Activated CD4-positive, alpha-beta T cell treated with anti-CD3 and anti-CD28 coated beads for 36 hours (primary cell): ENCODE measurements at places on chromosomes 4 and X. TPM values are rescaled to one million over a fixed set of nuclear protein-coding genes. Genes with fewer than 3 reads are reported as not detected.

GRCh38 chr4:98639523-98639922, 18.9 kb downstream of the TSPAN5 start:
- H3K27me3 ChIP-seq = no peaks in the 10 kb centered on the region
- peaks cover 49% of the 10 kb centered on the region for H3K4me1 ChIP-seq
- H3K4me3 ChIP-seq = peak overlapping the region; percentile 40
- no peak for DNase-seq
- peak overlapping the region; percentile 79 for H3K27ac ChIP-seq
- peaks cover 2% of the 10 kb centered on the region for H3K36me3 ChIP-seq

The OTC gene
- total RNA-seq = not detected

GRCh38 chrX:152639426-152639825, 1.7 kb downstream of the GABRQ start:
- no peak for DNase-seq
- H3K27me3 ChIP-seq = peaks cover 25% of the 10 kb centered on the region
- H3K4me1 ChIP-seq = peaks cover 2% of the 10 kb centered on the region
- no peak overlapping the region for H3K27ac ChIP-seq
- H3K4me3 ChIP-seq = no peak overlapping the region

GRCh38 chrX:13000301-13000811, 25.4 kb downstream of the TMSB4X start:
- peak; percentile 61 for DNase-seq
- H3K36me3 ChIP-seq = no peaks in the 10 kb centered on the region
- H3K4me1 ChIP-seq = peaks cover 70% of the 10 kb centered on the region

DNA sequence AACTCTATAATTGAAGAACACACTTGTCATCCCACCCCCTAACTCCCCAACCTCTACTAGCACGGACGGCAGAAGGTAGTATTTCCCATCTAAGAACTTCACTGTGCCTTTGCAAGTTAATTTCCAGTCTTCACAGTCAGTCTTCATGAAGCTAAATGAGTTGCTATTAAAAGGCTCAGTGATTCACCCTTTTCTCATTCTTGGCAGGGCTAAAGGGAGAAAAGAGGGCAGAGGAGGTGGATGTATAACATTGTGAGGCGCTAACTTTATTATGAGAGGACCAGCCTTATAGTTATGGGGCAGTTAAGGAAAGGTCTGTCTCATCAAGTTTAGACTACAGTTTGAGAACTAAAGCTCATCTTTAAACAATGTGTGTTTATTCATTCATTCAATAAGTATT, 161.0 kb upstream of the S100G start:
- peaks cover 19% of the 10 kb centered on the region for H3K4me1 ChIP-seq
- peaks cover 2% of the 10 kb centered on the region for H3K27me3 ChIP-seq
- no peak overlapping the region for H3K27ac ChIP-seq
- DNase-seq = no peak
- no peak overlapping the region for H3K4me3 ChIP-seq
- no peaks in the 10 kb centered on the region for H3K36me3 ChIP-seq

- no peak overlapping the region for H3K27ac ChIP-seq
- no peak overlapping the region for H3K4me3 ChIP-seq
- H3K36me3 ChIP-seq = no peaks in the 10 kb centered on the region
- DNase-seq = no peak
Measured at GRCh38 chr4:104524026-104524425, 29.3 kb upstream of the CXXC4 start.

- H3K4me1 ChIP-seq = no peaks in the 10 kb centered on the region
- no peak overlapping the region for H3K4me3 ChIP-seq
- DNase-seq = no peak
- H3K27me3 ChIP-seq = no peaks in the 10 kb centered on the region
- H3K36me3 ChIP-seq = no peaks in the 10 kb centered on the region
Measured at GRCh38 chrX:144715337-144715736, 532.0 kb upstream of the SPANXN1 start.

DNA sequence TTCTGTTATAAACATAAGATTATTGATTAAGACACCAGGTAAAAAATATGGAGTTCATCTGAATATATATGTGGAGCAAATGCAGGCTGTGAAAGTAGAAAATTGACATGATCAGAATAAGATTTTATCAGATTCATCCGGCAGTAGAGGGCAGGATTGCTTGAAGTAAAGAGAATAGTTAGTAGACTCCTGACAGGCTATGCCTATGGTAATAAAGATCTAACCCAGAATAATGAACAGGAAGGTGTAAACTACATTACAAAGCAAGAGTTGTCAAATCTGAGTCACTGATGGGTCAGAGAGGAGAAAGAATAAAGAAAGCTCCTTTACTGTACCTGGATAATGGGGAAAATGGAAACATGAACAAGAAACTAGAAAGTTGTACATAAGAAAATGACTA, 20.8 kb upstream of the TMEM184C start:
- no peak overlapping the region for H3K27ac ChIP-seq
- no peak for DNase-seq
- no peaks in the 10 kb centered on the region for H3K27me3 ChIP-seq
- H3K4me1 ChIP-seq = no peaks in the 10 kb centered on the region
- H3K4me3 ChIP-seq = no peak overlapping the region

- H3K4me1 ChIP-seq = peaks cover under 1% of the 10 kb centered on the region
- peaks cover 12% of the 10 kb centered on the region for H3K36me3 ChIP-seq
- no peak for DNase-seq
- no peak overlapping the region for H3K4me3 ChIP-seq
- no peak overlapping the region for H3K27ac ChIP-seq
- no peaks in the 10 kb centered on the region for H3K27me3 ChIP-seq
Measured at GRCh38 chrX:63525491-63525890, 174.4 kb upstream of the SPIN4 start.

GRCh38 chrX:65874765-65875164, 165.1 kb downstream of the VSIG4 start:
- H3K36me3 ChIP-seq = no peaks in the 10 kb centered on the region
- no peak overlapping the region for H3K4me3 ChIP-seq
- H3K27ac ChIP-seq = no peak overlapping the region
- H3K4me1 ChIP-seq = peaks cover 8% of the 10 kb centered on the region

DNA sequence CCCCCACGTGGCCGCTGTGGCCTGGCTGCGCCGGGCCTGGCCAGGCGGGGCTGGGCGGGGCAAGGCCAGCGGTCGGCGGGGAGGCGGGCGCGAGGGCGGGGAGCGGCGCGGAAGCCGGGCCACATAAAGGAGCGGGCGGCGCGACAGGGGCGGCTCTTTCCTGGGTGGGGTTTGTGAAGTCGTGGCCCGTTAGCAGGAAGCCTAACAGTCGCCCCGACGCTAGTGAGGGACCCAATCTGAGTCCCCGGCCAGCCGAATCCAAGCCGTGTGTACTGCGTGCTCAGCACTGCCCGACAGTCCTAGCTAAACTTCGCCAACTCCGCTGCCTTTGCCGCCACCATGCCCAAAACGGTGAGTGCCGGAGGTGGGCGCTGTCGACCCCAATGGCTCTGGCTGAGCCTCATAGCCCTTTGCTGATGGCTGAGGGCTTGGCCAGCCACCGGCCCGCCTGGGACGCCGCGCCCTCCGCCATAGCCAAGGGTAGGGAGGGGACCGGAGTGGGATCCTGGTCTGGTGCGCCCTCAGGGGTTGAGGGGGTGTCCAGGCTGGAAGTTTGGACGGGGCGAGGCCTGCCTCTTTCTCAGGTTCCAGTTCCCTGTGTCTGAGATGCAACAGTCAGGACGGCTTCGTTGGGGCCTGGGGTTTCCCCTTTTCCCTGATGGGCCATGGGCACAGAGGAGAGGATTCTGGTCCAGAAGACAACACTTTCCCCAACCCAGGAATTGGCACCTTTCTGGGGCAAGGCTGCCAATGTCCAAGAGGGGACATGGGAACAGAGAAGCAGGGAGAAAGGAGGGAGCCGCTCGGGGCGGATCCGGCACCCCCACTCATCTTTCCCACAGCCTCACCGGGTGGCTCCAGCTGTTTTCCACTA, at the start of gene MSN:
TSS of gene MSN (plus strand) at position 152 of the 874 bp plus-strand sequence. CDS start at position 340, 188 bp downstream.
- H3K27ac ChIP-seq = peak within 1 kb of the TSS; percentile 96
- peaks cover 28% of the 10 kb centered on the region for H3K4me1 ChIP-seq
- DNase-seq = peak; percentile 87
- H3K36me3 ChIP-seq = peaks cover 43% of the 10 kb centered on the region

GRCh38 chrX:111886678-111887077, 10.7 kb downstream of the TRPC5OS start:
- DNase-seq = no peak
- H3K36me3 ChIP-seq = no peaks in the 10 kb centered on the region
- H3K27ac ChIP-seq = no peak overlapping the region
- no peaks in the 10 kb centered on the region for H3K4me1 ChIP-seq
- H3K27me3 ChIP-seq = no peaks in the 10 kb centered on the region

DNA sequence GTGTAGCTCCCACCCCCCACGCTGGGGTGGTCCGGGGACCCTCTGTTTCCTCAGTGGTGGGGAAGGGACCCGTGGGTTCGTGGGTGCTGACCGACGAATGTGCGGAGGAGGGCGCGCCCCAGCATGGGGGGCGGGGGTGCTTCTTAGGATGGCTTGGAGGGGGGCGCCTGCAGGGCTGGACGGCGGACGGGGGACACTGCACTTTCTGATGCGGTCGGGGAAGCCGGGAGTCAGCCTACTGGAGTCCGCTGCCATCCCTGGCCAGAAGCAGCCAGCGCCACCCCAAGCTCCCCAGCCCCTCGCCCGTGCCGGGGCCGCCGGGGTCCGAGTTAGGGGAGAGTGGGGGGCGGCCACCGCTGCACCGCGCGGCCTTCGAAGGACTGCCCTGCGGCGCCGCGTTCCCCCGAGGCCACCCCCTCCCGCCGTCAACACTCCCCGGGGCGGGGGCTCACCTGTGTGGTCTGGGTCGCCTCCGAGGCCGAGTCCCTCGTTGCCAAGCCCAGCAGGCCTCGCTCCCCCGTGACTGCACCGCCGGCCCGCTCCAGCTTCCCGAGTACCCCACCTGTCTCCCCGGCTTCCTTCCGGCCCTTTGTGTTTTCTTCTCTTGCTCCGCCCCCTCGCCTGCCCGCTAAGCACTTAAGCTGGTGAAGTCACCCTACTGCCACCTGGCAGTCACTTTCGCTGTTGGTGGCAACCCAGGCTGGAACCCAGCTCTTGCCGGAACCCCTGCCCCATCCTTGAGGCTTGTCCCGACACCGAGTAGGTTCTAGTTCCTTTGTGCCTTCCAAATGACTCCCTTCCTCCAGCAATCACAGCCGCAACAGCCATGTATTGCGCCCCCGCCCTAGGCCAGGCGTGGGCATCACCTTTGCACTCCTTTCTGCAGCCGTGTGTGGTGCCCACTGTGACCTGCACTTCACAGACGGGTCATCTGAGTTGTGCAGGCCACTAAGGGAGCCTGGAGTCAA, at the start of gene OCIAD2:
TSS of gene OCIAD2 (minus strand) at position 569 of the 968 bp plus-strand sequence. CDS start 2,225 bp downstream, outside the sequence.
- H3K36me3 ChIP-seq = peaks cover 20% of the 10 kb centered on the region
- H3K27me3 ChIP-seq = no peaks in the 10 kb centered on the region
- DNase-seq = peak; percentile 90
- H3K4me1 ChIP-seq = peaks cover 48% of the 10 kb centered on the region
- H3K4me3 ChIP-seq = peak within 1 kb of the TSS; percentile 85

The TMEM33 gene
- total RNA-seq = 43.8 TPM

- H3K4me1 ChIP-seq = peaks cover 21% of the 10 kb centered on the region
- DNase-seq = no peak
- no peaks in the 10 kb centered on the region for H3K36me3 ChIP-seq
- no peaks in the 10 kb centered on the region for H3K27me3 ChIP-seq
- H3K4me3 ChIP-seq = peak overlapping the region; percentile 26
Measured at GRCh38 chrX:125293850-125294780, 25.6 kb upstream of the TEX13C start.

- no peaks in the 10 kb centered on the region for H3K4me1 ChIP-seq
- DNase-seq = no peak
- H3K4me3 ChIP-seq = no peak overlapping the region
- H3K36me3 ChIP-seq = no peaks in the 10 kb centered on the region
- H3K27ac ChIP-seq = no peak overlapping the region
Measured at GRCh38 chr4:102168580-102168979, 176.7 kb downstream of the SLC39A8 start.

DNA sequence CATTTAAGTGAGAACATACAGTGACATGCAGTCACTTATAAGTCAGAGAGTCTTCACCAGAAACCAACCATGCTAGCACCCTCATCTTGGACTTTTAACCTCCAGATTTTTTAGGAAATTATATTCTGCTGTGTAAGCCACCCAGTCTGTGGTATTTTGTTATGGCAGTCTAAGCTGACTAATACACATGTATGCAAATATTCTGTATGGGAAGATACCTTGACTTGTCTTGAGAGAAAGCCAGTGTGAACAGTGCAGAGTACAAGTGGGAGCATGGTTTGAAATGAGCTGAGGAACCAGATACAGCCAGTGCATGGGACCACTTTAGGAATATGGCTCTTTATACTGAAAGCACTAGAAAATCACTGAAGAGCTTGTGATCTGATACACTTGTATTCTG, 110.4 kb upstream of the MAP9 start:
- no peaks in the 10 kb centered on the region for H3K4me1 ChIP-seq
- DNase-seq = no peak
- H3K27me3 ChIP-seq = peaks cover 3% of the 10 kb centered on the region
- no peaks in the 10 kb centered on the region for H3K36me3 ChIP-seq
- no peak overlapping the region for H3K27ac ChIP-seq
- no peak overlapping the region for H3K4me3 ChIP-seq

- H3K4me3 ChIP-seq = peak overlapping the region; percentile 43
- no peaks in the 10 kb centered on the region for H3K36me3 ChIP-seq
- peaks cover 18% of the 10 kb centered on the region for H3K4me1 ChIP-seq
- peak overlapping the region; percentile 98 for H3K27ac ChIP-seq
- peaks cover 5% of the 10 kb centered on the region for H3K27me3 ChIP-seq
- peak; percentile 27 for DNase-seq
Measured at GRCh38 chr4:104967034-104967401, 179.7 kb upstream of the TET2 start.

GRCh38 chrX:150489359-150490015, 78.9 kb upstream of the MTM1 start:
- H3K27me3 ChIP-seq = no peaks in the 10 kb centered on the region
- no peak overlapping the region for H3K4me3 ChIP-seq

GRCh38 chrX:41666251-41666650, 22.5 kb upstream of the GPR34 start:
- H3K36me3 ChIP-seq = peaks cover 16% of the 10 kb centered on the region
- peak; percentile 13 for DNase-seq
- peak overlapping the region; percentile 70 for H3K27ac ChIP-seq
- peaks cover 40% of the 10 kb centered on the region for H3K4me1 ChIP-seq
- H3K27me3 ChIP-seq = no peaks in the 10 kb centered on the region

GRCh38 chrX:41118156-41118555, 32.9 kb downstream of the USP9X start:
- H3K4me1 ChIP-seq = peaks cover 84% of the 10 kb centered on the region
- H3K4me3 ChIP-seq = peak overlapping the region; percentile 52
- peak overlapping the region; percentile 67 for H3K27ac ChIP-seq
- H3K27me3 ChIP-seq = no peaks in the 10 kb centered on the region
- H3K36me3 ChIP-seq = peaks cover 3% of the 10 kb centered on the region

The CFAP99 gene
- not detected for total RNA-seq

The PLXNB3 gene
- total RNA-seq = 1.6 TPM

GRCh38 chr4:113189546-113189945, 140.1 kb downstream of the ANK2 start:
- H3K4me3 ChIP-seq = no peak overlapping the region
- DNase-seq = no peak
- peaks cover 7% of the 10 kb centered on the region for H3K27me3 ChIP-seq
- no peak overlapping the region for H3K27ac ChIP-seq
